ENCODE measurements at places on chromosomes 7 and 10. TPM values are rescaled to one million over a fixed set of nuclear protein-coding genes. Genes with fewer than 3 reads are reported as not detected.

The LRRC18 gene
- total RNA-seq: not detected

- DNase-seq: peak; percentile 45
Measured at GRCh38 chr10:89342206-89342958, 14.6 kb downstream of the IFIT3 start.

- no peak for DNase-seq
Measured at GRCh38 chr7:947391-948210, 6.9 kb downstream of the ADAP1 start.

GRCh38 chr7:94178230-94178629, 174.1 kb upstream of the BET1 start:
- DNase-seq: no peak

GRCh38 chr10:128763588-128763987, 637.4 kb upstream of the MKI67 start:
- no peak for DNase-seq

The HSPB1 gene
- total RNA-seq: 26.3 TPM

GRCh38 chr10:11782793-11783557, 40.2 kb upstream of the PROSER2 start:
- DNase-seq: peak; percentile 47

GRCh38 chr10:17730667-17731066, 21.3 kb upstream of the TMEM236 start:
- no peak for DNase-seq

The MGMT gene
- 13.0 TPM for total RNA-seq

GRCh38 chr10:34584164-34584563, 230.9 kb downstream of the PARD3 start:
- no peak for DNase-seq

DNA sequence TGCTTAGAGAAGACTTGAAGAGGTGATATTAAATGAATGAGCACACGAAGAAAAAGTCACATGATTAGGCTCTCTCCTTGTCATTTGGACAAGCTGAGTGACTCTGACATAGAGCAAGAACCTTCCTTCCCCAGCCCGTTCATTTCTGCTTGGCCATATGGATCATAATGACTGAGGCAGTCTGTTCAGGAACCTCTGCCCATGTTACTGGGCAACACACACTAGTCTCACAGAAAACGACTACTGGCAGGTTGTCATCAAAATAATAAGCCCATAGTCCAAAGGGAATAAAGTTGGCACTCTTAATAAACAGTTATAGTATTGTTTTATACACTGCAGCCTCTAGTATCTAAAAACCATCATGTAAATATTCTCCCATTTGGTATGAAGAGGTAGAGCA, 635.0 kb downstream of the REEP3 start:
- no peak for DNase-seq

DNA sequence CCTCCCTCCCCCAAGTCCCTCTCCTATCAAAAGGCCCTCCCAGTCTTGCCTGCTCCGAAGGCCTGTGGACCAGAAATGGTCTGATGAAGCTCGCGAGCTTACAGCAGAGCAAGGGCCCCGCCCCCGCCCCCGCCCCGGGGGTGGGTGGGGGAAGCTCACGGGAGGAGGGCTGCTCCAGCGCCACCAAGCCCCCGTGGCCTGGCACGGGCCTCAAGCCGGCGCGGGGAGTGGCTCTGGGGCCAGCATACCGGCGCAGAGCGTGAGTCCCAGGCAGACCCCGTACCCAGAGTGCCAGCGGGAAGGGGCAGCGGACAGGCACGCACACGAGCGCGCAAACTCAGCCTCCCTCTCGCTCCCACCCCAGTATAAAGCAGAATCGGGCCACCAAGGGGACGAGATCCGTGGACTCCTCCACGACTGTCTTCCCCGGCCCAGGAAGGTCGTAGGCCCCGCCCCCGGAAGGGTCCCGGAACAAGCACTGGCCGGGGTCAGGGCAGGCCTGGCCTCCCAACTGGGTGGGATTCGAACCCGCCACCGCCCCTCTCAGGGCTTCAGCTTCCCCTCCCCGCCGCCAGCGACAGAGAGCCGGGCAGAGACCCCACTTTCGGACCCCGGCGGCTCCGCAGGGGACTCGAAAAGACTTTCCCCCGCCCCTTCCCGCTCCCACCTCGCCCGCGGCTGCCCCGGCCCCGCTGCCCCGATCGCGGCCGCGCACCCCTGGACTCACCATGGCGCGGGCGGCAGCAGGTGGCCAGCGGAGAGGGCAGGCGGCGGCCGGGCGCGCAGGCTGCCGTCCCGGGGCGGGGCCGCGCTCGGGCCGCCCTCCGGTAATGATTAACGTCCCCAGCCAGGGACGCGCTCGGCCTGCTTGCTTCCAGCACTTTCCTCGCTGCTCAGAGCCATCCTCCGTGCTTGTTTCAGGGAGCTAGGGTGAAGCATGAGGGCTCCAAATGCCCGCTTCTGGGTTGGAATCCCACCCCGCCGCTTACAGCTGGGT, at the start of gene PCBD1:
TSS of gene PCBD1 (minus strand) at position 762 of the 997 bp plus-strand sequence. CDS start at position 730, 32 bp downstream.
- peak; percentile 51 for DNase-seq

The TWIST1 gene
- not detected for total RNA-seq

- no peak for DNase-seq
Measured at GRCh38 chr10:62818426-62819011, 2.4 kb upstream of the EGR2 start.

- DNase-seq: no peak
Measured at GRCh38 chr7:119329715-119330114, 943.3 kb upstream of the KCND2 start.

DNA sequence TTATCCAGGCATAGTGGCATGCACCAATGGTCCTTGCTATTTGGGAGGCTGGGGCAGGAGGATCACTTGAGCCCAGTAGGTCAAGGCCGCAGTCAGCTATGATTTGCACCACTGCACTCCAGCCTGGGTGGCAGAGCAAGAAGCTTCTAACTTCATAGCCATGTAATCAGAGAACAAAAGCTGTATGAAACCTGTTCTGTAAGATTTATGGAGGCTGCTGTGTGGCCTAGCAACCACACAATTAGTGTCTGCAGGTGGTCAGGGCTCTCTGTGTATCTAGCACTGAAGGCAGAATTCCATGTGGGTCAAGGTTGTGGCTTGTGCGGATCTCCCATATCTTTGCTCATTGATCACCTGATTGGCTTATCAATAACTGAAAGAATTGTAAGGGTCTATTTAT, 221.5 kb upstream of the FOXK1 start:
- DNase-seq: no peak

The FGFBP3 gene
- total RNA-seq: 1.6 TPM

- DNase-seq: peak; percentile 65
Measured at GRCh38 chr10:12710594-12711349, 290.7 kb downstream of the CCDC3 start.

The ZNF775 gene
- 4.4 TPM for total RNA-seq

DNA sequence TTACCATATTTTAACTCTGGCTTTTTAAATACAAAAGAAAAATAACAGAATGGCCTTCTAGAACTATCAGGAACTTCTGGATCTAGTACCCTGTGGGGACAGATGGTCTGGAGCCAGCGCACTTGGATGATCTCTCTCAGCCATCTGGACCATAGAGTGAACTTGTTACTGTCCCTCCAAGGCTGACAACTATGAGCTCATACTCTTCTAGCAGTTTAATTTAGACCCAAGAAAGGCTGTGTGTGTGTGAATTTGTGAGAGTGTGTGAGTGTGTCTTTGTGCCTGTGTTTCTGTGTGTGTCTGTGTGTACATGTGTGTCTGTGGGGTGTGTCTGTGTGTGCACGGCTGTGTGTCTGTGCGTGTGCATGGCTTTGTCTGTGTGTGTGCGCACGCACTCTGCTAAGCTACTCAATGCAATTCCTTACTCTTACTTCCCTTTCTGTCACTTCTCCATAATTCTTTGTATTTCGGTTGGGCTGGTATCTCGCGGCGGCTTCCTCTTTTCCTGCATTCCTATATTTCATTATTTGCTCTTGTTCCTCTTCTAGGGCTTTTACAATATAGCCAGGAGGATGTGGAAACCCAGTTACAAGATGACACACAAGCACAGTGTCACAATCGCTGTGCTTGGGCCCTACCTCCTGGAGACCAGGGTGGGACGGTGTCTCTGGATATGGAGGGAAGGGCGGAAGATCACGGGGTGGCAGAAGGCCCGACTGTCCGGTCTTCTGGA, 51.9 kb downstream of the IKZF1 start:
- no peak for DNase-seq

- no peak for DNase-seq
Measured at GRCh38 chr10:132798403-132798802, 12.5 kb upstream of the NKX6-2 start.

GRCh38 chr7:133108023-133108422, 26.1 kb upstream of the CHCHD3 start:
- DNase-seq: no peak

- no peak for DNase-seq
Measured at GRCh38 chr10:67785098-67785497, 52.9 kb downstream of the DNAJC12 start.

The GDF2 gene
- not detected for total RNA-seq

The CPED1 gene
- total RNA-seq: 14.8 TPM

The ACHE gene
- total RNA-seq: 0.27 TPM

DNA sequence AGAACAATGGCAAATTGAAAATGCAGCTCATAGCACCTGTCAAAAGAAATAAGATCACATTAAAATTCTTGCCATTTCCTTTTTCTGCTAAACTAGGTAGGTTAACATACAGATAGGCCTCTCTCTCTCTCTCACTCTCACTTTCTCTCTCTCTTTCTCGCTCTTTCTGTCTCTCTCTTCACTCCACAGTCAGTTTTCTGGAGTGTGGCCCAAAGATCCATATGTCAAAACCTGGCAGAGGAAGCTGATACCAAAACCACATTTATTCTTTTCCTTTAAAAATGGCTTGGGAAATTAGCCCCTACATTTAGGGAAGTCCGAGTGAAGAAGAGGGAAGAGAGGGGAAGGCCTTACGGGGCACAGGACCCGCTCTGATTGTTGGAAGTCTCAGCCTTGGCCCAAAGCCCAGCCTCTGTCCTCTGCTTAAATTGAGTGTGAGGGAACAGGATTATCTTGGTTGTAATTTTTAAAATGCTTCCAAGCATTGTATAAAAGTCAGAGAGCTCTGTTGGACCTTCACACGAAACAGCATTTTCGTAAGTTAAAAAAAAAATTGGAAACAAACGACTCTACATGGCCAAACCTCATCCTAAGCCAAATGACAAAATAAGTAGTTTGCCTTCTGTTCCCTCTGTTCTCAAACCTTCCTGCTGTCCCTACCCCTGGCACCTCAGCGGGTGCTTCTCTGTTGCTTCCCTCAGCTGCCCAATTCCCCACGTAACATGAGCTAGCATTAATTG, 83.2 kb downstream of the FRMD4A start:
- DNase-seq: no peak

DNA sequence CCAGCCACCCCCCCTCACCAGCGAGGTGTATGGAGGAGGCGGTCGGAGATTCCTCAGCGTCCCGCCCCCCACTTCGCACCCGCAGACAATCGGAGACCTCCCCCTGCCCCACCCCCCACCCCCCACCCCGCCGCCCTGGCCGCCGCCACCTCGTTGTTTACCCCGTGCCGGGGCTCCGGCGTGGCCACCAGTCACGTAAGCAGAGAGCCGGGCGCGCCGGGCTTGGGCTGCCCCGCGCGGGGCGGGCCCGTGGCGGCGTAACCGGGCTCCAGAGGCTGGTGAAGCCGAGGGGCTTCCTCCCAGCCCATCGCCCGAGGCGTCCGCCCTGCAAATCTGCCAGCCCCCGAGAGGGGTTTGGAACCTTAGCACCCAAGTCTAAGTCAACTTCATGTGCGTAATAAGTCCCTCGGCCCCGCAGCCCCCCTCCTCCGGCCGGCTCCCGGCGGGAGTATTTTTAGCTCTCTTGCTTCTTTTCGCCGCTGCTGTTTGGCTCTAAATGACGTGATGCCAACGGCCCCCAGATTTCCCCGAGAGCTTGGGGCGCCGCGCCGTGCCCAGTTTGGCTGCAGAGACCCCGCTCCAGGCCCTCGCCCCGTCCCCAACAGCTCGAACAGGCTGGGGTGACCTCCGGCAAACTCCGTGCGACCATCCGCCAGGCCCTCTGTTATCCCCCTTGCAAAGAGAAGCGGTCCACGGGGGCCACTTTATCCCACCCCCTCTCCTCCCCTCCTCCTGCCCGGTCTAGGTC, 2.7 kb downstream of the MXI1 start:
- no peak for DNase-seq

DNA sequence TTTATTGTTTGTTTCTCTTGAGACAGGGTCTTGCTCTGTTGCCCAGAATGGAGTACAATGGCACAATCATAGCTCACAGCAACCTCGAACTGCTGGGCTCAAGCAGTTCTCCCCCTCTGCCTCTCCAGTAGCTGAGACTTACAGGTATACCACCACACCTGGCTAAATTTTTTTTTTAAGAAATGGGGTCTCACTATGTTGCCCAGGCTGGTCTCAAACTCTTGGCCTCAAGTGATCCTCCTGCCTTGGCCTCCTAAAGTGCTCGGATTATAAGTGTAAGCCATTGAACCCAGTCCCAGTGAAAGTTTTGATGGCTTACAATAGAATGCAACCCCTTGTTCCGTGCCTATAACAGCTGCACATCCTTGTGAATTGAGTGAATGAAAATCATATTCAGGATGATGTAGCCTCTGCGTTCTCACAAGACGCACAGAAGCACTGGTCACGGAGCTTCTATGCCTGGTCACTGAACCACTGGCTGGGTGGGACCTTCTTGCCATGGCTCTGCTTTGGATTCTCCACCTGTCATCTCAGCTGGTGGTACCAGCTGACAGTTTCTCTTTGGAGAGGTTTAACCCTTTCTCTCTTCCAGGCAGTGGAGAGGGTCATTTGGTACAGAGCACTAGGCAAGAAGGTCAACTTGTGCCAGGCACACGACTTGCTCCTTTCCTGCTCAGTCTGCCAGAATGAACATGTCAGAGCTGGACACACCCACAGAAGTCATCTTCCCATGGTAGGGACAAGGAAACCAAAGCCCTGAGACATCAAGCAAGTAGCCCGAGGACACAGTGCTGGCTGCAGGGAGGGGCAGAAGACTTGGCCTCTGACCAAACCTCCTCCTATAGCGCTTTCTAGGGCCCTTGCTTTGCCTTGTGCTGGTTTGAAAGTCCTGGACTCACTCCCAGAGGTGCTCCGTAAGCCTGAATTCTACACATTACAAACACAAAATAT, 89.6 kb downstream of the ATXN7L1 start:
- DNase-seq: no peak

Measured in NCI-H460 (cell line).